Skin of body (tissue), 3 donors: ENCODE measurements at places on chromosomes 1 and 21.

DNA sequence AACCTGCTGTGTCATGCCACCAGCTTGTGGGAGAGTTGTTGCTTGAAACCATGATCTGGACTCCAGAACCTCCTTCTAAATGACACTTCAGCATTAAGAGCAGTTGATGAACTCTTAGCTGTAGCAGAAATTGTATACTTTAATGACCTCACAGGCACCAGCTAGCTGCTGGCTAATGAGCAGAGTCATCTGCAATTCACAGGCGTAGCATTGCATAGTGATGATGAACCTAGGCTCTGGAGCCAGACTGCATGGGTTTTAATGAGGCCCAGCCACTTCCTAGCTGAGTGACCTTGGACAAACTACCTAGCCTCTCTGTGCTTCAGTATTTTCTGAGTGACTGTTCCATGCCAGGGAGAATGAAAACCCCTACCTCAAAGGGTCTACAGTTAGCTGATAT, 407.1 kb downstream of the LMO4 start:
- DNase-seq, result no peak

GRCh38 chr1:204814166-204814884, 56.3 kb upstream of the NFASC start:
- no peak for DNase-seq

DNA sequence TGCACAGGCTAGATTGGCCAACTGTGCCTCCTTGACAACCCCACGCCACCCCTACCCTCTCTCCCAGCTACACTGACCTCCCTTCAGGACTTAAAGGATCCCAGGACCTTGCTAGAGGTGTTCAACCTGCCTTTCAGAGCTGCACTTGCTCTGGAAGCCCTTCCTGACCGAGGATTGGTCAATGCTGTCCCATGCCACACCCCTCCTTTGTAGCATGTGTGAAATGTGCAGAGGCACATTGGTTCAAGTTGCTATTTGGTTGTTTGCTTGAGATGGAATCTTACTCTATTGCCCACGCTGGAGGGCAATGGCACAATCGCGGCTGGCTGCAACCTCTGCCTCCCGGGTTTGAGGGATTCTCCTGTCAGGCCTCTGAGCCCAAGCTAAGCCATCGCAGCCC, 21.8 kb downstream of the ACTA1 start:
- DNase-seq, result no peak

DNA sequence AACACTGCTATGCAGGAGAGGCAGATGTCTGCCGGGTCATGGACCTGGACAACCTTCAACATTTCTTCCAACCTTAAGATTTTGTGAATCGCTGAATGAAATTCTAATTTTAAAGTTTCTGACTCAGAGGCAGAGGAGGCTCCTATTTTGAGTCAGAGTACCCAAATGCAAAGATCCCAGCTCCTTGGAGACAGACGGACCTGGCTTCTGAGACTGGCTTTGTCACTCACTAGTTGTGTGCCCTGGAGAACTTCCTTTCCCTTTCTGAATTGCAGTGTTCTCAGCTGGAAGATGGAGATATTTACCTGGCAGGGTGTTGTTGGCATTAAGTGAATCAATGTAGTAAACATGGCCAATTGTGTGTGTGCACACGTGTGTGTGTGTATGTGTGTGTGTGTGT, 51.9 kb downstream of the IER5 start:
- DNase-seq, result no peak

- DNase-seq, result no peak
Observed at GRCh38 chr1:161549652-161550051, at the start of gene FCGR3A. FCGR3A (minus strand) TSS chr1:161549818; CDS start chr1:161549736, 82 bp downstream.

DNA sequence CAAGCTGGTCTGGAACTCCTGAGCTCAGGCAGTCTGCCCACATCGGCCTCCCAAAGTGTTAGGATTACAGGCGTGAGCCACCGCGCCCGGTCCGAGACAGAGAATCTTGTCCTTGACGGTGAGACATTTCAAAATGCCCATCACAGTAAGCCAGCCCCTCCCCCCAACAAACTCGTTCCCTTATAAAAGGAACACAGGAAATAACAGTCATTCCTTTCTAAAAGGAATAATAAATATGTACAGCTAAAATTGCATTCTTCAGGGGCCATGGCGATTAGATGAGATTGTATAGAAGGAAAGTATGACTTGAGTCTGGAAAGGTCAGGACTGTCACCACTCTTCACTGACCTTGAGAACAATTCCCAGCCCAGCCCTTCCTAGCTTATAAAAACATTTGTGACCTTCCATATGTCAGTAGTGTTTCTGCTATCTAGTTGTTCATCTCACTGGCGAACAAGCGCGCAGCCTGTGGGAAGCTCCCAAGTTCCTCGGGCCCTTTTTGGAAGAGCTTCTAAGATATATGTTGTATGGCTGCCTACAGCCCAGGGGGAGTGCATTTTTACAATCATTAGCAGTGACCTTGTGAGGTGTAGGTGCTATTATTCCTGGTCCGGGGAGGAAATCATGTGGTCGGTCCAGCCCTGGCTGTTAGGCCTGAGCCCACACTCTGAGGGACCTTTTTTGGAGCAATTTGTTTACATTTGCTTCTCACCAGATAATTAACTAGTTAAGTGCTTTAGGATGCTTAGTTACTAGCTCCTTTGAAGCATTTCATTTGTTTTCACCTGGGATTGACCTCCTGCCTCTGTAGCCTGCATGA, 8.7 kb downstream of the SZRD1 start:
- no peak for DNase-seq

GRCh38 chr1:227756172-227756959, 21.1 kb downstream of the SNAP47 start:
- no peak for DNase-seq

DNA sequence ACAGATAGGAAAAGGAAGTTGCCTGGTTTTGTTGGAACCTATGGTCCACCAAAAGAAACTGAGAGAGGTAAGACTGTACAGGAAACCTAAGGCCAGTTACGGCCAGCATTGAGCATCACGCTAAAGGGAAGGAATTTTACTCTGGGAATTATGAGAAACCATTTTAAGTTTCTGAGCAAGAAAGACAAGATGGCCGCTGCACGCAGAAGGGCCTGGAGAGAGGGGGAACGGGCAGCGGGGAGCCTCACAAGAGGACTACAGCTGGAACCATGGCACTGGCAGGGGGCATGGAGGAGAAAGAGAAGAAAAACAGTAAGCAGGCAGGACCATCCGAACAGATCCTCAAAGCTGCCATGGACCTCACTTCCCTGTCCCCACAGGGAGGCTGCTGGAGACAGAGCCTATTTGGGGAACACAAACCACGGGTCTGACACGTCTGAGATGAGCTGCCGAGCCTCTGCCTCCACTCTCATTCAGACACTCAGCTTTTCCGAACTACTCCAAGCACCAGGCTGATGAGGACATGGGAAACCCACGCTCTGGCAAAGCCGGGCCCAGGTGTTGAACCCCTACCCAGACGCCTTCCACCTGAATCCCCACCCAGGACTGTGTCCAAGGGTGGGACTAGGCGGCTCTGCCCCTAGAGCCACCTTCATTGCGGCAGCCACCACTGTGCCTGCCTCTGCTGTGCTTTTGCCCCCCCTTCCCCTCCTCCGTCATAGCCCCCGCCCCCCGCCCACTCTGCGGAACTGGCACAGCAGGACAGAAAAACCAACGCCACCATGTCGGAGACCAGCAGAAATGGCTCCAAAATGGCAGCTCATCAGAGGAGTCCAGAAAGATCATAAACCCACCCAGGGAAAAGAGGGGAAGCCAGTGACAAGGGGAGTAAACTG, 69.0 kb downstream of the CD46 start:
- no peak for DNase-seq

- no peak for DNase-seq
Observed at GRCh38 chr1:154548028-154548427, 10.4 kb downstream of the UBE2Q1 start.

GRCh38 chr1:17314491-17314971, 6.5 kb downstream of the PADI4 start:
- no peak for DNase-seq

DNA sequence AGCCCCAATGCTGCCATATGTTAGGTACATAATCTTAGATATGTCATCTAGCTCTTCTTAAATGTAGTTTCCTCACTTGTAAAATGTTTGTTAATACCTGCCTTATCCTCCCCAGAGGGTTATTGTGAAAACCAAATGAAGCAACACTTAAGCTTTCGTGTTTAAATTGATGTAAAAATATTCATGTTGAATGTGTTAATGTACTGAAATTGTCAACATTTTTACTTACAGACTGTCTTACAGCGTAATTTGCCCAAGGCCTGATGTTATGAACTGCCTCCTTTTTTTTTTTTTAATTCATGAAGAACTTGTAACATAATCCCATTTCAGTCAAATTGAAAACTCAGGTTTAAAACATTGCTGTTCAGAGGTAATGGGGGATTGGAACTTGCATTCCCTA, 25.6 kb upstream of the ENAH start:
- DNase-seq, result no peak

DNA sequence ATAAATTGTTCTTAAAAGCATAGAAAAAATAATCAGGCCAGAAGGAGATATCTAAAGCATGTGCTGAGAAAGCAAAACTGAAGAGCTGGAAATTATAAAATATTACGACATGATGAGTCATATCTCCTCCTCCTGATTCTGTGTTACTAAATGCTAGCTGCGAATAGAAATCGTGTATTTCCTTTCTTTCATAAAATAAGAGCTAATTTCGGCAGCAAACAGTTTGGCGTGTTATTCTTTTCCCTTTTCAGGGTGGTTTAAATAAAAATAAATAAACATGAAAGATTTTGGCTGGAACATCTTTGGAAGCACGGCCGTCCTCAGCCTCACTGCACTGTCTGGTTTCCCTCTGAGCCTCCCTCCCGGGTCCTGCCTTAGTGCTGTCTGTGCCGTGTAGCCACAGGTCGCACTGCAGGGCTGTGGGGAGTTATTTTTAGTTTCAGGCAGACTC, 56.0 kb downstream of the ADARB1 start:
- DNase-seq, result peak; percentile 66

DNA sequence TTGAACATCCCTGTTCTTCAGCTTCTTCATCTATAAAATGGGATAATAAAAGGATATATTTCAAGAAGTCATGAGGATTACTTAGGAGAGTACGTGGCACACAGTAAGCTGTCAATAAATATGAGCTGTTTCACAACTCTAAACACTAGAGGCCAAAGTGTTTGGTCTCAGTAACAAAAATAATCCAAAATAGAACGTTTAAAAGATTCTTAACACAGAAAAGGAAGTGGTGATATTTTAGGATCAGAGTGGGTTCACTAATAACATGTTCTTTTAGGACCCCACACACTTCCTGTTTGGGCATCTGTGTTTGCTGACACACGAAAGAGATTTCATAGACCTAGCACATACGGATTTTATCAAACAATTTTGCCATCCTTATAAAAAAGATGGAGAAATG, 32.9 kb downstream of the TNFSF18 start:
- DNase-seq, result no peak

DNA sequence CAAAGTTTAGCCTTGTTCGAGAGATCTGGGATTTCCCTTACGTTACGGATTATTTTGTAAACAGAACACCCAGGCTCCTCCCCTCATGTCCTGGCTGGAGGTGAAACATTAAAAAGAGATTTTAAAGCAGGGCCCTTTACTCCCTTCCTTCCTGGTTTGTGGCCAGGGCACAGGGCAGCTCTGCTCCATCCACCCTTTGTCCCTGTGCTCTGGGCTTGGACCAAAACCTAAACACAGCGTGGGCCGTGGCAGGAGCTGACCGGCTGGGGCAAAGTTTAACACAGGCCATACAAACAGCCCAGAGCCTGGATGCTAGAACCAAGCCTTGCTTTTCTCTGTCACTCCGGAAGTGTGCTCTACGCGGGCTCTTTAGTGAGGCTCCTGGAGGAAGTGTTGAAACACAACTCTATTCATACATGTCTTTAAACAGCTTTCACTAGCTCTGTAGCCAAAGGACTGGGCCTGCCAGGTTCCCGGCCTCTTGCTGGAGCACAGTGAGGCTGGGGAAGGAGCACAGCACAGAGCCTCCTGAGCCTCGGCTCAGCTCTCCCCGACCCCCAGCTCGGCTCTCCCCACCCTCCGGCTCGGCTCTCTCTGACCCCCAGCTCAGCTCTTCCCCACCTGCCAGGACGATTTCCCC, 84.7 kb downstream of the PDE9A start:
- no peak for DNase-seq

DNA sequence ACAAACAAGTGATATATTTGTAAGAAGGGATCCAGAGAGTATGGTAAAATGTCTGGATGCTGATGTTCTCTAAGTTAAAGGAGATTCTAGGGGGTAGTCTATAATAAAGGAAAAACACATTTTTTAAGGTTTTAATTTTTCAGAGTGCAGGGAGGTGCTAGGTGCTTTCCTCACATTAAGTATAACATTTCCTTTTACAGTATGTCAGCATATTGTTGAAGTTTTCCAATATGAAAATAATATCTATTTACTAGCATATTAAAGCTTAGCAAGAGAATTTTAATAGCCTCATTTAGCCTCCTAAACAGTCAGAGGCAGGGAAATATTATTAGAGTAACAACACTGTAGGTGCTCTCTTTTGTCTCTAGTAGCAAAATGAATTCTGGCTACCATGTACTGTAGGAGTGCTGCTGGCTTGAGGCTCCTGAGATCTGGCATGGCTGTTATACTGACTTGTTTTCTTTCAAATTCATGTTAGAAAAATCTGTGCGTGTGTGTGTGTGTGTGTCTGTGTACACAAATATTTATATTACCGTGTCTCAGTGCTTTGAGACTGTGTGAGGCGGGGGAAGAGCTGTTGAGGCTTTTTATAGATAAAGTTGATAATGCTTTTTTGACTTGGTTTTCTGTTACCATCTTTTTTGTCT, 71.0 kb downstream of the POU2F1 start:
- DNase-seq, result no peak

GRCh38 chr1:48851638-48852037, 74.9 kb upstream of the BEND5 start:
- no peak for DNase-seq

DNA sequence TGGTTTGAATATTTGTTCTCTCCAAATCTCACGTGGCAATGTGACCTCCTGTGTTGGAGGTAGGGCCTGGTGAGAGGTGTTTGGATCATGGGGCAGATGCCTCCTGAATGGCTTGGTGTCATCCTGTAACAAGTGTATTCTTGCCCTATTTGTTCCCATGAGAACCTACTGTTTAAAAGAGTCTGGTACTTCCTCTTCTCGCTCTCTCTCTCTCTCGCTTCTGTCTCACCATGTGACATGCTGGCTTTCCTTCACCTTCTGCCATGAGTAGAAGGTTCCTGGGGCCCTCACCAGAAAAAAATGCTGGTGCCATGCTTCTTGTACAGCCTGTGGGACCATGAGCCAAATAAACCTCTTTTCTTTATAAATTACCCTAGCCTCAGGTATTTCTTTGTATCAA, 8.4 kb upstream of the PAXBP1 start:
- DNase-seq, result no peak

DNA sequence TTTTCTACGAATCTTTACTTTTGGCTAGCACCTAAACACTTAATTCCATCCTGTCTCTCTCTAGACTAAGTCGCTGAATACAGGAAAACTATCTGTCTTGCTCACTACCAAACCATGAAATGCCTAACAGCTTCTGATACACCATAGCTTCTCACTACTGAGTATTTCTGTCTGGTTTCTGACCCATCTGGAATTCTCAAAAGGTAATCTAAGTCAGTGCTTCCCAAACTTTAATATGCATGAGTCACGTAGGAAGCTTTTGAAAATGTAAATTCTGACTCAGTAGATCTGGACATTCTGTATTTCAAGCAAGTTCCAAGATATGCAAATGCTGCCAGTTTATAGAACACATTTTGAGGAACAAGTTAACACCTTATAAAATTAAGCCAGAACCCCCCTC, 9.2 kb upstream of the OVGP1 start:
- DNase-seq, result no peak
